NCI-H1930 (cell line): ENCODE measurements at places on chromosomes 1 and 21.

DNA sequence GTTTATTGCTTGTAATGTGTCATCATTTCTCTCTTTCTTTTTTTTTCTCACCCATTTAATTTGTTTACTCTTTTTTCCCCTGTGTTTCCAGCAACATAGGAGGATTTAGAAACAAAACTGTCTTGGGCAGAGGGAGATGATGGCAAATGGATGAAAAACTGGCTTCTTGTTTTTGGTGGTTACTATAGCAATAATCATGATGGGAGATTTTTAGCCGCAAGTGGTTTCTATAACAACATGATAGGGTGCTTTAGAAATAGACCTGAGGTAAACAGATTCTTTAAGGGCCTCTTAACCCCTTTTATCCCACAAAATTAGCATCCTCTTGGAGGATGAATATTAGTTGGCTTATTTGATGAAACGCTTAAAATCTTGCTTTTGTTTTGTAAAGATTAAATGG is 51.6 kb downstream of the CRB1 start:
- no peak for DNase-seq

DNA sequence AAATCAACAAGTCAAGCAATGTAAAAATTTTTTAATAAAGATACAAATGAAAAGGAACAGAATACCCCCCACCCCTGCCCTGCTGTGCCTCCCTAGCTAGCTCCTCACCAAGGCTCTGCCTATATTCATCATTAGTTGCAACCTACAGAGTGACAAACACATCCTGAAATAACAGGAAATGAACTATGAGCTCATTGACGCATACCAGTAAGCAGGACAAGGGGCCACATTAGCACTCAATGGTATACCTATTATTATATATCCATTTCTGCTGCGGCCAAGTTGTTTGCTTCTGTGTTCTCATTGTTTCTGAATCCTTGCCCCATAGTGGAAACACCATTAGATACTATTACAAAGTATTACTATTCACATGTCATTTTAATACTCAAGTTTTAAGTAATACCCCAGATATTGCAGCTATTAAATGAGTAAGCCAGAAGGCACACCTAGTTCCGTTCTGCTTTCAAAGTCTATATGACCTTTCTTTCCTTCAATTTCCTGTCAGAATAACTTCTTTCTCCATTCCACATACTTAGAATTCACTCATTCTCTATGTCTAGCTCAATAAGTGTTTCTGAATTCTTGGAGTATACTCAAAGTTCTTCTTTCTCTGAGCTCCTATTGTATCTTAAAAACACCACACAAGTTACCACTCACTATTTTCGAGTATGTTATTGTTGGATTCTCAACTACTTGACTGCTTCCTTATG is 1214.9 kb downstream of the PLA2G4A start:
- no peak for DNase-seq

DNA sequence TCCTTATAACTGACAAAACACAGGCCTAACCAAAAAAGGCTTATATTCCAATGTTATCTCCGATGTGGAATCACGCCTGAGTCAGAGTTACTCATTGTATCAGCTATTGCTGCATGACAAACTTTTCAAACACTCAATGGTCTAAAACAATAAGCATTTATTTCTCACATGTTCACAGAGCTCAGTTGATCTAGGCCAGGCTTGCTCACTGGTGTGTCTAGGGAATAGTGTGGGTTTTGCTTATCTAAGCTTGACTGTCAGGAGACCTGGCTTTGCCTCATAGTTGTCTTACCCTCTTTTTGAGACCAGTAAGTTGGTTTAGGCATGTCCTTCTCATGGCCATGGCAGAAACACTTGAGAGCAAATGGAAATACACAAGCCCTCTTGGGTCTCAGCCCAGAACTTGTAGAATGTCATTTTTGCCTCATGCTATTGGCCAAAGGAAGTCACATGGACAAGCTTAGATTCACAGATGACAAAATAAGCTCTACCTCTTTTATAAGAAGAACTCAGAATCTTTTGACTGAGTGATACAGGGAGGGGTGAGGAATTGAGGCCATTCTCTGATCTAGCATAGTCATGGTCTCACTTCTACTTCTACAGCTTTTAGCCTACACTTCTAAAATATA is 130.8 kb downstream of the HMCN1 start:
- DNase-seq = no peak

DNA sequence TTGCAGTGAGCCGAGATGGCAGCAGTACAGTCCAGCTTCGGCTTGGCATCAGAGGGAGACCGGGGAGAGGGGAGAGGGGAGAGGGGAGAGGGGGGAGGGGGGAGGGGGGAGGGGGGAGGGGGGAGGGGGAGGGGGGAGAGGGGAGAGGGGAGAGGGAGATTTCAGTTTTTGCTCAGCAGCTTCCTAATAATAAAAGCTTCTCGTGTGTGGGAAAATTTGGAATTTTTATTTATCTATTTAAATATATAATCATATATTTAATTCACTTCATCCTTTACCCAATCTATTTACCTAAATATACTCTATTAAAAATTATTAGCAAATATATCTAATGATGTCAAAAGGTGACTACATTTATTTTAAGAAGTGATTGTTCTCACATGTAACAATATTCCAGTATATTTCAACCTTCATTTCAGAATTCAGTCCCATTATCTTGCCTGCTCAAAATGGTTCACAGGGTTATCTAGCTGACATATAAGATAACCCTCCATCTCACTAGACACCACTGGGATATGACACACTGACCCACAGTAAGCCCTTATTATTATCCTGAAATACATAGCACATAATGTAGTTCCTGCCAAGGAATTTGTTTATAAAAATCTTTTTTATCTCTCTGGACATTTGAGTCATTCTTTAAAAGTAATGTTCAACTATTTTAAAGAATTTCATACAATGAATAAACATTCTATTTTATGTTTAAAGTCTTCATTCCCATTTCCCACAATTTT is 105.9 kb downstream of the GPATCH2 start:
- no peak for DNase-seq

GRCh38 chr21:26958788-26959187 is 8.1 kb downstream of the ADAMTS5 start:
- DNase-seq = no peak

- DNase-seq = no peak
Measured at GRCh38 chr1:109531826-109532364, 7.8 kb upstream of the GPR61 start.

DNA sequence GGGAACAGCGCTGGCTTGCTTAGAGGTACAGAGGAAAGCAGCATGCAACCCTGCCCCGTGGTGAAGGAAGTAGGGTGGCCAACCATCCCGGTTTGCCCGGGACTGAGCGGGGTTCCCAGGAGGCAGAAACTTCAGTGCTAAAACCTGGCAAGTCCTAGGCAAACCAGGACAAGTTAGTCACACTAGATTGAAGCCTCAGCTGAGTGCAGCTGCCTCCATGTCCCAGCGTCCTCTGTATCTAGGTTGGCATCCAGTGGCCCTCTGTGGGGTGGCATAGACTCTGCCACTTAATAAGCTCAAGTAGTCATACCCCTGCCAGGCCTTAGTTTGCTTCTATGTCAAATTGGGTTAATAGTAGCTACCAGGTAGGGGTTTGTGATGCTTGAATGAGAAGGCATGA is 67.1 kb downstream of the ATP2B4 start:
- no peak for DNase-seq
